Muscle of arm (tissue), 14 donors: ENCODE measurements at places on chromosomes 2 and 18.
A peak's percentile ranks its signal among the peaks of the same experiment; 100 is the strongest.

DNA sequence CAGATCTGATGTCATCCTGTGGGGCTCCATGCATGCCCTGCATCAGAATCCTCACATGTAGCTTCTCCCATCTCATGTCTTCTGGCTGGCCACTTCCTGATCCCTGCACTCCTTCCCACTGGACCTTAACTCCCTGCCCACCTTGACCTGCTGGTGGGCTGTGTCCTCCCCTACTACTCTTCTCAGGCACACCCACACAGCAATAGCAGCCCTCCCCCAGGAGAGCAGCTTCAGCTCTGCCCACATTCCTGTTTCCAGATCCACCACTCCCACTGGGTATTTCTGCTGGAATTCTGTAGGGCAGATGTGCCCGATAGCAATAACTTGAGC is 137.0 kb upstream of the HS6ST1 start:
- DNase-seq: no peak

GRCh38 chr2:40827392-40827791 is 375.5 kb upstream of the SLC8A1 start:
- DNase-seq: no peak

GRCh38 chr18:34280653-34281052 is 55.9 kb upstream of the NOL4 start:
- DNase-seq: no peak

- no peak for DNase-seq
Observed at GRCh38 chr2:149926149-149926548, 338.6 kb upstream of the MMADHC start.

- DNase-seq: peak; percentile 19
Observed at GRCh38 chr18:76875390-76876325, 53.3 kb downstream of the ZNF236 start.

- no peak for DNase-seq
Observed at GRCh38 chr2:42450136-42450535, 43.6 kb downstream of the KCNG3 start.

GRCh38 chr18:42268798-42269197 is 313.8 kb downstream of the PIK3C3 start:
- no peak for DNase-seq

DNA sequence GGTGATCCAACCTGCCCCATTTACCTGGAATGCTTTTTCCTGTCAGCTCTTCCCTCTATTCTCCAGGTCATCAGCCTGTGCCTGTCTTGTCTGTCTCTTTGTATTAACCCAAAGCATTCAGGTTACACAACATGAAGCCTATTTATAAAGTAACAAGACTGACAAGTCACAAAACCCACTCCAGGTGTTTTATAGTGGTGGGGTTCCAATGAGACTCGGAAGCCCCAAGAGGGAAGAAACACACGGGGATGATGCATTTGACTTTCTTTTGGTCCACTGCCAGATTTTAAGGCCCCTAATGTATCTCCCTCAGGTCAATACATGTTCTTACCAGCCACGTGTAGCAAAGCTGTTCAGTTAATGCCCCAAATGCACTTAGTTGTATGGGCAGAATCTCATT is 27.5 kb downstream of the TGFA start:
- no peak for DNase-seq

- DNase-seq: no peak
Observed at GRCh38 chr2:16477648-16478047, 188.0 kb downstream of the CYRIA start.

- DNase-seq: peak; percentile 85
Observed at GRCh38 chr2:217713395-217714286, 289.2 kb downstream of the TNS1 start.
